Activated naive CD8-positive, alpha-beta T cell treated with anti-CD3 and anti-CD28 coated beads for 36 hours (primary cell): ENCODE measurements at places on chromosomes 5 and 9. TPM values are rescaled to one million over a fixed set of nuclear protein-coding genes. Genes with fewer than 3 reads are reported as not detected.

OMD gene
- not detected for total RNA-seq

ZFAND5 gene
- total RNA-seq: 95.2 TPM

PLPP7 gene
- 0.35 TPM for total RNA-seq

RLN1 gene
- 0.91 TPM for total RNA-seq

HNRNPH1 gene
- 912 TPM for total RNA-seq

DNA sequence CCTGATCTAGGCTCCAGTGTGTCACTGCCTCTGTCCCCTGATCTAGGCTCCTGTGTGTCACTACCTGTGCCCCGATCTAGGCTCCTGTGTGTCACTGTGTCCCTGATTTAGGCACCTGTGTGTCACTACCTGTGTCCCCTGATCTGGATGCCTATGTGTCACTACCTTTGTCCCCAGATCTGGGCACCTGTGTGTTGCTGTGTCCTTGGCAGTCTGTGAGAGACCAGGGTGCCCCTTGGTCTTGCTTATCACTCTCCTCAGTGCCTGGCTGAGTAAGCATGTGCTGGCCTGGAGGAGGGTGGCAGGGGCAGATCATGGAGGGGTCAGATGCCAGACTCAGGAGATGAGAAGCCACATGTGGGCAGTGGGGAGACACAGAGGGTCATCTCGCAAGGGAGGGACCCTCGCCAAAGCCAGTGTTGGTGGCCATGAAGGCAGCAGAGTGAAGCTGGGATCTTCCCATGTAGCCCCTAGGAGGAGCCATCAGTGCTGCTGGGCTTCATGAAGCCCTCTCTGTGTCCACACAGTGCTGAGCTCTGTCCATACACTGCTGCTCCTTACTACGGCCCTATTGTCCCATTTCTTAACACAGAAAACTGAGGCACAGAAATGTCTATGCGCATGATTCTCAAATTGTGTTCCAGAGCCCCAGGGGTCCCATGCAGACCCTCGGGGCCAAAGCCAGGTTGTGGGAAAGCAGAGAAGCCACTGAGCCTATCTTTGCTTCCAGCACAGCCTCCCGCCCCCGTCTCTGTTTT, 15.5 kb downstream of the OLFML2A start:
- H3K4me3 ChIP-seq: no peak overlapping the region
- no peak overlapping the region for H3K27ac ChIP-seq
- DNase-seq: no peak
- H3K4me1 ChIP-seq: no peaks in the 10 kb centered on the region

- no peak for DNase-seq
- no peaks in the 10 kb centered on the region for H3K36me3 ChIP-seq
- H3K27me3 ChIP-seq: peaks cover 4% of the 10 kb centered on the region
- H3K4me3 ChIP-seq: no peak overlapping the region
Measured at GRCh38 chr5:57436586-57436985, 46.0 kb downstream of the ACTBL2 start.

DNA sequence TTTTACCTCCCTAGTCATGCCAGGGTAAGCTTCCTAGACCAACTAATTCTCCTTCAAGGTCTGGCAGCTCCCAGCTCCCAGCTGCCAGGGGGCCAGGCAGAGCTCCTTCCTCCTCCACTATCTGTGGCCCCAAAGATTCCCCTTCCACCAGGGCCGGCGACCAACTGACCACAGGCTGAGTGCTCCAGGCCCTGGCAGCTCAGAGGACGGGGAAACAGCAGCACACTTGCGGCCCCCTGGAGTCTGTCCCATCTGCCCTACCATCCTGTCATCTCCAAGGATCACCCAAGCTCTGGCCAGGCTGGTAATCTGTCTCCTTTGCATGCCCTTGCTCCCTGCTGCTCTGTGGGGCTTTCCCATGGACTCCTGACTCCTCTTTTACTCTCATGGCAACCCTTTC, 31.2 kb upstream of the BASP1 start:
- H3K4me3 ChIP-seq: no peak overlapping the region
- H3K4me1 ChIP-seq: peaks cover 4% of the 10 kb centered on the region
- H3K27ac ChIP-seq: no peak overlapping the region
- H3K27me3 ChIP-seq: peaks cover 24% of the 10 kb centered on the region

DNA sequence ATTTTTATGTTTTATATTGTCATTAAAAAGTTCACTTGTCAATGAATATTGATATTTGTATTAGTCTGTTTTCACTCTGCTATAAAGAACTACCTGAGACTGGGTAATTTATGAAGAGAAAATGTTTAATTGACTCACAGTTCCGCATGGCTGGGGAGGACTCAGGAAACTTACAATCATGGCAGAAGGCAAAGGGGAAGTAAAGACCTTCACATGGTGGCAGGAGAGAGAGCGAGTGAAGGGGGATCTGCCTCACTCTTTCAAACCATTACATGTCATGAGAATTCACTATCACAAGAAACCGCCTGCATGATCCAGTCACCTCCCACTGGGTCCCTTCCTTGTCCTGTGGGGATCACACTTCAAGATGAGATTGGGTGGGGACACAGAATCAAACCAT, 27.4 kb downstream of the SRD5A1 start:
- H3K27me3 ChIP-seq: no peaks in the 10 kb centered on the region
- no peak for DNase-seq
- no peak overlapping the region for H3K4me3 ChIP-seq
- H3K4me1 ChIP-seq: peaks cover 4% of the 10 kb centered on the region
